ENCODE measurements at places on chromosomes 12 and 14.

- no peak for DNase-seq
Observed at GRCh38 chr12:115872919-115873357, 404.6 kb downstream of the MED13L start.

- DNase-seq = no peak
Observed at GRCh38 chr12:114220311-114220710, 185.6 kb downstream of the TBX5 start.

GRCh38 chr12:30095511-30095910, 311.8 kb upstream of the TMTC1 start:
- no peak for DNase-seq

- DNase-seq = no peak
Observed at GRCh38 chr14:23623962-23624361, 12.2 kb upstream of the DHRS2 start.

GRCh38 chr14:63282997-63283883, 35.5 kb downstream of the GPHB5 start:
- no peak for DNase-seq

GRCh38 chr12:124953689-124954405, 35.1 kb downstream of the DHX37 start:
- no peak for DNase-seq

- no peak for DNase-seq
Observed at GRCh38 chr14:61622051-61622450, 73.3 kb upstream of the HIF1A start.

- DNase-seq = no peak
Observed at GRCh38 chr12:105835580-105836241, 303.0 kb downstream of the NUAK1 start.

GRCh38 chr12:52081263-52081733, 1.8 kb downstream of the SMIM41 start:
- no peak for DNase-seq

- DNase-seq = no peak
Observed at GRCh38 chr14:101247842-101248725, 313.2 kb upstream of the DIO3 start.

GRCh38 chr14:105841022-105842009, 314.9 kb downstream of the TMEM121 start:
- no peak for DNase-seq

DNA sequence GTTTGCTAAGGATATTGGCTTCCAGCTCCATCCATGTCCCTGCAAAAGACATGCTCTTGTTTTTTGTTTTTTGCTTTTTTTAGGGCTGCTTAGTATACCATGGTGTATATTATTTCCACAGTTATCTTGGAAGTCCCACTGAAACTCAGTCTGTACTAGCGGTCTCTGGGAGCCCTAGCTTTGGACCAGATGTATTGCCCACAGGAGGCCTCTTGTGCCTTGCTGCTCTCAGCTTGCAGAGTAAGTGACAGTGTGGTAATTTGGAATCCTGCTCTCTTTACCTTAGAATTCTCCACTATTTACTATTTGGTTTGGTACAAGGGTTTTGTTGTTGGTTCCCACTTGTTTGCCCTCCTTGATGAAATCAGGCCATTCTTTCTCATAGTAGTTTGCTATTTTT, 1022.9 kb downstream of the LRFN5 start:
- no peak for DNase-seq

DNA sequence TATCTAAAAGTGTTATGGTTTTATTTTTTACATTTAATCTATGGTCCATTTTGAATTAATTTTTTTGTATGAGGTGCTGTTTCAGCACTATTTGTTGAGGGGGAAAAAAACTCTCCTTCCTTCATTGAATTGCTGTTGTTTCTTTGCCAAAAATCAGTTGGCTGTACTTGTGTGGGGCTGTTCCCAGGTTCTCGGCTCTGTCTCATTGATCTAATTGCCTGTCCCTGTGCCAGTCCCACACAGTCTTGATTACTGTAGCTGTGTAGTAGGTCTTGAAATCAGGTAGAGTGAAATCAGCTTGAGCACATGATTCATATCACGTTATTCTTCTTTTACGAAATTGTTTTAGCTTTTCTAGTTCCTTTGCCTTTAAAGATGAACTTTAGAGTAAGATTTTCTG, 109.7 kb downstream of the ADGRD1 start:
- no peak for DNase-seq

GRCh38 chr14:20515846-20516245, 10.5 kb downstream of the RNASE10 start:
- no peak for DNase-seq

DNA sequence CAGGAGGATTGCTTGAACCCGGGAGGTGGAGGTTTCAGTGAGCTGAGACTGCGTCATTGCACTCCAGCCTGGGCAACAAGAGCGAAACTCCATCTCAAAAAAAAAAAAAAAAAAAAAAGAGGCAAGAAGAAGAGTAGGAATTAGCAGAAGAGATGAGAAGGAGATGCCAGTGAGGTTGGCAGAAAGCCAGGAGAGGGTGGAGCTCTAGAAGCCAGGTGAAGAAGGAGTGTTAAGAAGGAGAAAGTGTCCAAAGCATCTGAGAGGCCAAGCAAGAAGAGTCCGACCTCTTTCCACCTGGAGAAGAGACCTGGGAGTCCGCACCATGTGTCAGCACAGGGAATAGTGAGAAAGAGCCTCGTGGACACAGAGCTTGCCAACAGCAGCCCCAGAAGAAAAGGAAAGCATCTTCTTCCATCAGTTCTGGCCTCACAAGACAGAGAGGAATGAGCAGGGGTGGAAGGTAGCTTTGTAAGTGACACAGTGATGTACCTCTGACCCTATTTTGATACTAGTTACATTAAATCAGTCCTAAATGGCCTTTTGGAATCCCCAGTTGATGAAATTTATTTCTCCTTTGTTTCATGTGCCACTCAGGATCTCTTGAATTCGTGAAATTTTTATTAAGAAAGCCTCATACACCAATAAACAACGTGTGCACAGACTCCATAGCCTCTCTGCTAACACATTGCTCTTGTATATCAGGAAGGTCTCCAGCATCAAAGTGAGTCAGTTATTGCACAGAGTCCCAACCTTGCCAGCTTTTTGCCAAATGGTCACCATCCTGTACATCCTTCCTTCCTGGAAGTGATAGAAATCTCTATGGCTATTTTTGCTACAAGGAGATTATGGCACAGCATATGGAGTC, 70.6 kb downstream of the SAMD4A start:
- no peak for DNase-seq

GRCh38 chr12:117821480-117822175, 147.2 kb downstream of the KSR2 start:
- no peak for DNase-seq

DNA sequence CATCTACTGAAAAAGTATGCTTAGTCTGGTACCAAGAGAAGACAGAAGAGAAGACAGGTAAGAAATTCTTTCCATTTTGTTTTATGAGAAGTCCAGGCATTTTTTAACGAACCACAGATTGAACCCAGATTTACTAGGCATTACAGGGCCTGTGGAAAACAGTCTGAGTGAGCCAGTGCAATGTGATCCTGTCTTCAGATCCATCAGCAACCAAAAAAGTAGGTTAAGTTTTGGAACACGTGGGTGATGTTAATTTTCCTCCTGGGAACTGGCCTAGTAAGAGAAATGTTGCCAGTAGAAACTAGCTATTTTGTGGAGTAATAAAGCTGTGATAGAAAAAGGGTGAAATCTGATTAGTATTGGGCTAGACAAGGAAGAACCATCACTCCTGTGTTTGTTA, 440.9 kb upstream of the SEL1L start:
- DNase-seq = no peak

DNA sequence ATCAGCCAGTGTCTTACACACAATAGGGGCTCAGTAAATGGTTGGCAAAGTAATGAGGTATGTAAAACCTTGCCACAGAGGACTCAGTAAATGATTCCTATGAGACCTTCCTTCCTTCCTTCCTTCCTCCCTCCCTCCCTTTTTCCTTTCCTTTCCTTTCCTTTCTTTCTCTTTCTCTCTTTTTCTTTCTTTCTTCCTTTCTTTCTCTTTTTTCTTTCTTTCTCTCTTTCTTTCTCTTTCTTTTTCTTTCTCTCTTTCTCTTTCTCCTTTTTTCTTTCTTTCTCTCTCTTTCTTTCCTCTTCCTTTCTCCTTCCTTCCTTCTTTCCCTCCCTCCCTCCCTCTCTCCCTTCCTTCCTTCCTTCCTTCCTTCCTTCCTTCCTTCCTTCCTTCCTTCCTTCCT, 7.5 kb downstream of the SDS start:
- DNase-seq = no peak

DNA sequence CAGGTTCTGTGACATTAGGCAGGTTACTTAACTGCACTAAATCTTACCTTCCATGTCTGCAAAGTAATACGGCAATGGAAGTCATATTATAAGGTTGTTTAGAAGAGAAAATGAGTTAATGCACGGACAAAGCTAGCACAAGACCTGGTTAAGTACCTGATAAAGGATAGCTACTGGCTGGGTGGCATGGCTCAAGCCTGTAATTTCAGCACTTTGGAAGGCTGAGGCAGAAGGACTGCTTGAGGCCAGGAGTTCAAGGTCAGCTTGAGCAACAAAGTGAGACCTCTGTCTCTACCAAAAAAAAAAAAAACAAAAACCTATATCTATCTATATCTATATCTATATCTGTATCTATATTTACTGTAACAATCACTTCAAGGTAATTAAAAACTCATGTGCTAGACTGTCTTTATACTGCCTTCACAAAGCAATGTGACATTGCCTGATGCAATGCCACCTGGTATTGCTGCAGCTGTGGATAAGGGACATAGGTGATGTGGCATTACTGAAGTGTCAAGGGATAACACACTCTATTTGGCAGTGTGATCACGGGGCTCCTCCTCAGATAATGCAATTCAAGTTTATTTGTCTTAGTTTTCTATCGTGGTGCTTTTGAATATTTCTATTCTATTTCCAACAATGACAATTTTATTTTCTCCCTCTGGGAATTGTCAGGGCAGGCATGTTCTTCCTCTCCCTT, 107.1 kb downstream of the PAX9 start:
- no peak for DNase-seq

GRCh38 chr12:77337362-77337761, 272.0 kb upstream of the E2F7 start:
- DNase-seq = no peak

- DNase-seq = no peak
Observed at GRCh38 chr14:102931580-102932285, 9.3 kb downstream of the AMN start.

- DNase-seq = no peak
Observed at GRCh38 chr14:85530626-85531025, 682 bp downstream of the FLRT2 start.

DNA sequence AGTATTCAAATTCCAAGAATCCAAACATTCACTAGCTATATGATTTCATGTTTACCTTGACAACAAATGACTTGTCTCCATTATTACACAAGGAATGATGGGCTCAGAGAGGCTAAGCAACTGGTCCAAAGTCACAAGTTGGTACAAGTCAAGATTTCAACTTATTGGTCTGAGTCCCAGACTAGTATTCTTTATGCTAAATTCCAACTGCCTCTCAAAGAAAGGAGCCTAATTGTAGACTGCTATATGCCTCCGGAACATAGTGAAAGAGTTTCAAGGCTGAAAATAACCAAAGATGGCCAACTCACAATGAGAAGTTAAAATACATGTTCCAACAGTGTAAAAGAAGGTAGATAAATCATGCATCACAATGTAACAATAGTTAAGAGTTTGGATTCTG, 7.5 kb downstream of the BTG1 start:
- no peak for DNase-seq
